NCI-H1105 treated with DMSO at 0.1 percent for 48 hours (cell line): ENCODE measurements at places on chromosomes 4 and X.

- no peak for DNase-seq
Observed at GRCh38 chr4:183330841-183331240, 8.6 kb upstream of the CLDN24 start.

DNA sequence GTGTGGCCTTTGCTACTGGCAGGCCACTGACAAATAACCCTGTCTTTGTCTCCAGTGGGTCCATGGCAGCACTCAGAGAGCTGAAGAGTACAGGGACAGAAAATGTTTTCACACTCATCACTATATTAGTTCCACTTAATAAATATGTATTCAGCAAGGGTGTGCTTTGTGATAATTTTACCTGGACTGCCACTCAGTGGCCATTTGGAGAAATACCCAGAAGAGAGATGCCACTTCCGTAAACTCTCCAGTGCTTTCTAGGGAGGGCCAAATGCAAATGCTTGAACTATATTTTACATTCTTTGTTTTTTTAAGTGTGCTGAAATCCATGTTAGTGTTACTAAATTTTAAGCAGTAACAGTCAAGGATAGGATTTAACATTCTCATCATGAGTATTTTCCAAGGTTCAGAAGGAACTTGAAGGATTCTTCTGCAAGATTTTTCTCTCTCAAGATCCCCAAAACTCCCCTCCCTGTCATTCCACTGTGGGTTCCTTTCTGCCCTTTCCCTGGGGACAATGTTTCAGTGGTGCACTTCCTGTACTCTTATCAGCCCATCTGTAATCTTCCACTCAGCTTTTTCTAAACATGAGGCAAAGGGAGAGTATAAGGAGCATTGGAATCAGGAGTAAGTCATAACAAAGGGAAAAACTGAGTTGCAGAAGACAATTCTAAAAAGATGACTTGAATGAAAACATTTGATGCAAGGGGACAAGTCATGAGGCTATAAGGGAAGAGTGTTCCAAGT lies 46.0 kb downstream of the TFDP3 start:
- DNase-seq, result peak; percentile 41

DNA sequence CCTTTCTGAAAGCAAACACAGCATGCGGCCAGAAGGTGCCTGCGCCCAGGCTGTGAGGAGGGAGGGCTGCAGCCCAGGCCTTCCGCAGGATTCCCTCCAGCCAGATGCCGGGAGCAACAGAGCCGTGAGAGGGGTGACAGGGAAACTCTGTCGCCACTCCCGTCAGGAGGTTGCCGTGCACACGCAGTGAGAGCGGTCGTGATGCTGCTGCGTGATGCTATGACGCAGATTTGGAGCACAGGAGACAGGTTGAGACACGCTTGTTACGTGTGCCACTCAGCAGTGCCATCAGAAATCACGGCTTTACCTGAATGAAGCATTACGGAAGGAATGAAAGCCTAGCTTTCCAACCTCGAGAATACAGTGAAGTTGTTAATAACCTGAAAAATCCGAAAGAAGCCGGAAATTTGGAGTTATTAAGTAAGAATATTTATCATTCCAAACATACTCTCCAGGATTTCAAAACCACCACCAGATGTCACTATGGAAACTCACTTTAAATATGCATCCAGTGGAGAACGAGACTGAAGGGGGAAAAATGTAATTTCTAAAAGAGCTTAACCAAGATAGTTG lies 54.4 kb downstream of the FAT1 start:
- no peak for DNase-seq

GRCh38 chr4:176123710-176124407 lies 58.2 kb downstream of the WDR17 start:
- no peak for DNase-seq

DNA sequence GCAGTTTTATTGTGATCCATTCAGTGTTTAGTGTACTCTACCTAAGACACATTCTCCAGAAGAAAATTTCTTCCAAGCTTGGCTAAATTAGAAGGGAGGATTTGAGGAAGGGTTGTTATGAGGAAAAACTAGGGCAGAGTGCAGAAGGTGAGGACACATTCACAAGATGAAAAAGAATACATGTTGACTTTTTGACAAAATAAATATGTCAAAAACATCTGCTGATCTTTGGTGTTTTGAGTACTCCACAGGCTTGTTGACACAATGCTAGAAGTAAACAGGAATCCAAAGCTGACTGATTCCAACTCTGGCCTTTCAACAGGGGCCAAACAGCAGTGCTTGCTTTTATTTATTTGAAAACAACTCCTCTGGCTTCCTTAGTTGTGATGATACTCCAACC lies 125.8 kb upstream of the SLC7A11 start:
- no peak for DNase-seq

- DNase-seq, result peak; percentile 85
Observed at GRCh38 chr4:33998291-33998690, 2246.0 kb downstream of the ARAP2 start.
